ENCODE measurements at places on chromosomes 11 and 22.

DNA sequence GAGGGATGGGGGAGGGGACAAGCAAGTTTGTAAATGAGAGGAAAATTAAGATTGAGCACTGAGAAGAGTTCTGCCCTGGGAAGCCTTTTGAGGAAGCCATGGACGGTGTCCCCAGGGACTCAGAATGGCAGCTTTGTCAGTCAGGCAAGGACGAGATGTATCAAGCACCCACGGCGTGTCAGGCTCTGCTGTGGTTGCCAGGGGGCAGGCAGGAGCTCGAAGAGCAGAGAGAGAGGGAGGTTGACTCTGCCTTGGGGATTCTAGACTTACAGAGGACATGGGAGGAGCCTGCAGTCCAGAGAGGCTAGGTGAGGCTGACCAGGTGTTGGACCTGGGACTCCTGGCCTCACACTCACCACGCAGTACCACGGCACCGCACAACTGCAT lies 29.1 kb upstream of the SYT7 start:
- DNase-seq: no peak

- DNase-seq: no peak
Observed at GRCh38 chr11:70577258-70577603, 178.9 kb downstream of the CTTN start.

DNA sequence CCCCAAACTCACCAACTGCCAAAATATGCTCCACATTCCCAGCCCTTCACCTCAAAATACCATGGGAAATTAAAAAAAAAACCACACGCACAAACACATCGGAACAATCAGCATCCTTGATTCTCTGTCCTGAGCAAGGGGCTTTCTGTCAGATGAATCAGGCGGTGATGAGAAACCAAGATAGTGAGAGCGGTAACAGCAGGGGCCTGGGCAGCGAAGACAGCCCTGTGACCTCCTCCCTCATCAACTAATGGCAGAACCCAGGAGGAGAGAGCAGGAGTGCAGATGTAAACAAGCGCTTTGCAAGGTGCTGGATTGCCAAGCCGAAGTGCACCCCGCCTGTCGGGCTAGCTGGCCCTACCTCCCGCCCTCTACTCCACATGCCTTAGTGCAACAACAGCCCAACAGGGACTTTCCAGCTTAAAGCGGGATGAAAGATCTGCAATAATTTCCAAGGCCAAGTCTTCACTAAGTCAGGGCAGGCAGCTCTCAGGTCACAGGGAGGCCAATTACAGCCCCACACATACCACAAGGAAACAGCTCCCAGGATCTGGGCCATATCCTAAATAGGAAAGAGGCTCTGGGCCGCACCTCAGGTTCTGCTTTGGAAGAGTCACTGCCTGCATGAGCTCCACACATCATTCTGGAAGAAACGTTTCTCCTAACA lies 72.2 kb upstream of the BID start:
- no peak for DNase-seq

GRCh38 chr22:44805711-44806110 lies 53.3 kb downstream of the ARHGAP8 start:
- no peak for DNase-seq

DNA sequence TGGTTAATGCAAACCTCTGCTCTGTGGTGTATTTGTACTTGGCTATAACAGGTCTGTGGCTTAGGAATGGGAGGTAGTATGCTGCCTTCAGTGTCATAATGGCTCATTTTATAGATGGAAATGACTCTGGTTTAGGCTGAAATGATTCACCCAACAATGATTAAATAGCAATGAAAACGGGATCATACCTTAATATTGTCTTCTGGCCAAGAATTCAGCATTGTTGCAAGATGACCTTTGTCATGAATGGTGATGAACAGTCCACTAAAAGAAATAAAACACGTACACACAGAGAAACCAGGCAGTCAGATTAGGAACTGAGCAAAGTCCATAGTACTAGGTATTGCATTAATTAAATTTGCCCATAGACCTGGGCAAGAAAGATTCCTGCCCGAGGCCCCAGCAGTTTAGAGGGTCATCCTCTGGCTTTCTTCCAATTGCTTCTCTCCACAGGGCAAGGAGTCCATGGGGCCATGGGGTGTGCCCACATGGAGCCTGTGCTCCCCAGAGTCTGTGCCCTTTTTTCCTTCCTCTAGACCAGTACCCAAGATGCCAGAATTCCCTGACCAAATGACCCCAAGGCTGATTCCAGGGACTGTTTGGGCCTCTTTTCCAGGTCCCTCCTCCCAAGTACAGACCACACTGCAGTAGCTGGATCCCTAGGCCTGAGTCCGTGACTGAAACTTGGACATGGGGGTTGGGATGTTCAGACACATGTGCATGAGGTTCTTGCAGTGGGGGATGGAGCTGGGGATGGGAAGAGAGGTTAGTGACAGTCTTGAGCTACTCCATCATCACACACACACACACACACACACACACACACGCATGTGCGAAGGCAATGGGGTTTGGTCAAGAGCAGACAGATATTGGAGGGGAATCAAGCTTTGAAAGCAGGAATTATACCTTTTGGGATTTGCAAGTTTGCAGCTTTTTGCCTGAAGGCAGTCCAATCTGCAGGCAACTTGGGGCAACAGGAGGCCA lies 134.2 kb downstream of the CCDC81 start:
- DNase-seq: no peak

- no peak for DNase-seq
Observed at GRCh38 chr11:119206511-119207414, 624 bp downstream of the CBL start.

DNA sequence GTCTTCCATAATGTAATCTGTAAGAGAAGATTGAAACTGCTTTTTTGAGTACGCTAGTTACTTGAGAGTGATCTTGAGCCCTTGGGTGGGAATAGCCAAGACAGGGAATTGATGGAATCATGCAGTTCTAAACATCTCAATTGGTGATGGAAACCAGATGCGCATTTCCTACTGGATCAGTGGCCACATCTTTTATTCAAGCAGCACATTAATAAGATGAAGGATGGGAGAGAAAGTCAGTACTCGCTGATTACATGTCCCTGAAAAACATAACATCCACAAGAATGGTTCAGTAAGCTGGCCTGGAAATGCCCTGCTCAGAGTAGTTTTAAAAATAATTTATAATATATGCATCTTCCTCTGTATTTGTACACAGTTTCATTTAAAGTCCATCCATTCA lies 833.8 kb downstream of the JRKL start:
- no peak for DNase-seq

DNA sequence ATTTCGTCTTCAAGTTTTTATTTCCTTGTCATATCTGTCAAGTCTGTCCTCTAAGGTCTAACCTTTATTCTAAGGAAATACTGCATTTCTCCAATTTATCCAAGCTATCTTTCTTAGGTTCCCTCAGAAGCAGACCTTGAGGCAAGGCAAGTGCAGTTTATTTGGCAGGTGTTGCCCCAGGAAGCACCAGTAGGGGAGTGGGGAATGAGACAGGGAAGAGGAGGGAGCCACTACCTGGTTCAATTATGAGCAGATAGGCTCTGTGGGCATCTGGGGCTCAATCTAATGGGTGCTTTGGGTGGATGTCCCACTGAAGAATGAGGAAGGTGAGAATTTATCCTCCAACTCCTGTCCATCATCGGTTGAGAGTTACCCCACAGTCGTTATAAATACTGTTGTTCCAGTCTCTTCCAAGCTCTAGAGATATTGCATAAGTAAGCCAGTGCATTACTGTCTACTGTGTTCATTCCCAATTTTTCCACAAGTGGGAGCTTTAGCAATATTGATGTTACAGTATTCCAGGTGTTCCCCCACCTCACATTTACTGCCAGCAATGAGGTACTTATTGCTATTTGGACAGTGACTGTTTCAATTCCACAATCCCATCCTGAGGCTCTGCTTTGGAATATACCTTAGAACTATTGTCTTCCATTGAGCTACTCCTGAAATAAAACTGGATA lies 154.9 kb upstream of the CEP126 start:
- no peak for DNase-seq

All from GM12891 (cell line).